ENCODE measurements at places on chromosomes 3 and 15.

DNA sequence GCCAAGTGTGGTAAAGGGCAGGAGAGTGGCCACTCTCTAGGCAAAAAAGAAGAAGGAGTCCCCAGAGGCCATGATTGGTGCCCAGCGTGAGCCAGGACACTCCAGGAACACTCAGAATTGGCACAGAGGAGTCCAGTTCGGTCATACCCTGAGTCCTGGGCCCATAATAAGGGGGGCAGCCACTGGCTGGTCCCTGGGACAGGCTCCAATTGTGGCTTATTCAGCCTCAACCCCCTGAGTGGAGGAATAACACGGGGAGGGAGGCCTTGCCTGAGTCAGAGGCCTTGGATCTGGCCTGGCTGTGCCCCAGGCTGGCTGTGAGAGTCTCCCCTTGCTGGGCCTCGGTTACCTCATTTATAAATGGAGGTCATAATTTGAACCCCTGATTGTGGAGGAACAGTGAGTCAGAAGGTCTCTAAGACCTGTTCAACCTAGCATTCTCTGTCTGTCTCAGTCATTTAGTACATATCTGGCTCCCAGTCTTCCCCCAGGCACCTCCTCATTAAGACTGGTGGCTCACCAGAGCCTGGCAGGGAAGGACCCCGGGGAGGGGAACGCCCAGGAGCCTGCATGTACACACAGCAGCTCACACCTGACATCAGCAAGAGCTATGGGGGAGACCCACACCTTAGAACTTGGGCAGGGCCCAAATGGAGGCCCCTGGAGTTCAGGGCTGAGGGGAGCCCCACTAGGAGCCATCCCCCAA lies 95.9 kb upstream of the ATP2B2 start:
- DNase-seq, result no peak

GRCh38 chr3:197186887-197187588 lies 111.4 kb downstream of the DLG1 start:
- DNase-seq, result peak; percentile 60

- DNase-seq, result no peak
Observed at GRCh38 chr3:127171320-127171719, 21.6 kb upstream of the PRR23E start.

GRCh38 chr3:4826237-4827100 lies 152.8 kb upstream of the BHLHE40 start:
- no peak for DNase-seq

DNA sequence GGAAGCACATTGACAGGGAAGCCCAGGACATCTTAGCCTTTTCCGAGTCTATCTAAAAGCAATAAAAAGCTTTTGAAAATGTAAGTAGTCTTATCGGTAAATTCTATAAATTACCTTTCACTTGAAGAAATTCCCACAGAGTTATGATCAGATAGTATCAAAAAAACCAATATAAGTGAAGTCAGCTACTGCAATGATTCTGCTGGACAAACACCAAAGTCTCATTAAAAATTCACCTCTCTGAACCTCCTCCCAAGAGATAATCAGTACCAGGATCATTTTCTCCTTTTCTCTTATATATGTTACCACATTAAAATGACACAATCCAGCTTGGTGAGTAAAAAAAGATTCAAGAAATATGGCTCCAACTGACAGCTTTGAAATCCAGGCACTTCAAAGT lies 69.2 kb downstream of the FRMD5 start:
- DNase-seq, result no peak

GRCh38 chr3:175308097-175308496 lies 449.0 kb downstream of the NAALADL2 start:
- no peak for DNase-seq

DNA sequence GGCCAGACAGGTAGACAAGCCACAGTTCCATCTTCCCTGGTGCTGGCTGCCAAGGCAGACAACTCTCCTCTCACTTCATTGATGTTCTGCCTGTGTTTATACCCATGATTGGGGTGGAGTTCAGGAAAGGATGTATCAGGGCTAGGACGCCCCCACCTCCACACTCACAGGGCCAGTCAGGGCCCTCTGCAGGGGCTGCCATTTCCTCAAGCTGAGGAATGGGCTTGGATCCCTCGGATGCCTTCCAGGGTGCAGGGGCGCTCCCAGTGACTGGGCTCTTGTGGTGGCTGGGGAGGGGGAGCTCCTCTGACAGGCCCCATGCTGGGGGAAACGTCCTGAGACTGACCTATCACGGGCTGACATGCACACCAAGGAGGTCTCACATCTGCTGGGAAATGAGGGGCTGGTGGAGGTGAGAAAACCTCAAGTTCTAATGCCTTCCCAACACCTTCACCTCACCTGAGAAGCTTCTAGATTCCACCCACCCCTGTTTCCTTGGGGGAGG lies 31.4 kb downstream of the SEMA7A start:
- no peak for DNase-seq

GRCh38 chr15:84778194-84778593 lies 29.8 kb downstream of the ZNF592 start:
- DNase-seq, result no peak

GRCh38 chr15:54088837-54089236 lies 110.6 kb downstream of the UNC13C start:
- no peak for DNase-seq

- DNase-seq, result no peak
Observed at GRCh38 chr15:33500432-33501195, 189.8 kb downstream of the RYR3 start.

- DNase-seq, result no peak
Observed at GRCh38 chr3:53109891-53110771, 20.1 kb downstream of the RFT1 start.

- no peak for DNase-seq
Observed at GRCh38 chr3:133329626-133330025, 70.2 kb upstream of the BFSP2 start.

DNA sequence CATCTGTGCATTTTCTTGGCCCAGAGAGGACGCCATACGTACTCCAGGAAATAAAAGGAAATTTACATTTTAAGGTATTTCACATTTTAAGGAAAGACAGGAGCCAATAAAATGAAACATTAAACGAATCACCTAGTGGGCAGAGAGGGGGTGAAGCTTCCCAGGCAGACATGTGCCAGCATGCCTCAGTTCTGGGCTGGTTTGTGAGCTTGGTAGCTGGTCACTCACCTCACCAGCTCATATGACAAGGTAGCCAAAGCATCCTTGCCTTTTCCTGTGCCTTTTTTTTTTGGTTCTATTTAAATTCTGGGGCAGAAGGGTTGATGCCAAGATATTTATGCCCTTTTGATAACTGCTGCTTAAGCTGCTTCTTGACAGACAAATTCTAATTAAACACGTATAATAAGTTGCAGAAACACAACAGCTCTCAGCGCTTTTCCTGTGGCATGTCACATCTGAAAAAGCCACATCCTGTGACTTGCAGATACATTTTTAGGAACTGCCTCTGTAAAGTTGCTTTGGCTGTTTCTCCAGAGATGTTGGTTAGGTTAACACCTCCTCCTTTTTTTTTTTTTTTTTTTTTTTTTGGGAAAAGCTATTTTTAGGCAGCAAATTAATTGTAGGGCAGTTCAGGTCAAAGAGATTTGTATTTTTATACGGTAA lies 218.6 kb downstream of the PDCD6IP start:
- no peak for DNase-seq

DNA sequence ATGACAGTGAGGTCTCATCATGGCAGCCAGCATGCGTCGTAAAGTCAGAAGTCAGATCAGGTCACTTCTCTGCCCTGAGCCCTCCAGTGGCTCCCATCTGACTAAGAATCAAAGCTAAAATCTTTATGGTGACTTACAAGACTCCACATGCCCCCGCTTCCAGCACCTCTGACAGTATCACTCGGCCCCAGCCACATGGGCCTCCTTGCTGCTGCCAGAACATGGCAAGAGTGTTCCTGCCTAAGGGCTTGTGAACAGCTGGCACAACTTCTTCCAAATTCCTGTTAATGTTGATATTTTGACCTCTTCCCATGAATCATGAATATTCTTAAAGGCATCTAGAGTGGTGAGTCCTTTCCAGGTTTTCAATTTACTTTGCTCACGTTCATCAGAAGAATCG lies 20.5 kb downstream of the POLR2M start:
- DNase-seq, result no peak

GRCh38 chr15:71687902-71688508 lies 122.3 kb upstream of the NR2E3 start:
- DNase-seq, result no peak

- DNase-seq, result no peak
Observed at GRCh38 chr3:172685331-172686214, 25.3 kb downstream of the NCEH1 start.

- DNase-seq, result no peak
Observed at GRCh38 chr3:147744967-147745366, 335.8 kb downstream of the ZIC1 start.

DNA sequence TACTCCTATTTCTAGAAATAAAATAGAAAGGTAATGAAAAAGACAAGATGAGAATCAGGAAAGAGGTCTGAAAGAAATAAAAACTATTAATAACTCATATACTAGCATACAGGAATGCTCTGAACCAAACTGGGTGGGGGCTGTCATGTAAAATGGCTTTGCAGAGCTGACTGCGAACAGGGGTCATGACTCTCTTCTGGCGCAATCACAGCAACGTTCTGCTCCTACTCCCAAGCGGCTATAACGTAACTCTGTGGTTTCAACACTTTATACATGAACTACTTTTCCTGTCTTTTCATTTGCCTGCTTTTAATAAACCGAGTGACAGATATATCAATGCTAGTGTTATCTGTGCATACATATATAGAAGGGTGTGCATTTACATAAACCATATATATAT lies 116.7 kb downstream of the DLG1 start:
- DNase-seq, result peak; percentile 43

GRCh38 chr15:83115831-83116565 lies 8.6 kb downstream of the TM6SF1 start:
- no peak for DNase-seq

All from dermis microvascular lymphatic vessel endothelial cell (primary cell).